ENCODE measurements at places on chromosomes 3 and 15.

DNA sequence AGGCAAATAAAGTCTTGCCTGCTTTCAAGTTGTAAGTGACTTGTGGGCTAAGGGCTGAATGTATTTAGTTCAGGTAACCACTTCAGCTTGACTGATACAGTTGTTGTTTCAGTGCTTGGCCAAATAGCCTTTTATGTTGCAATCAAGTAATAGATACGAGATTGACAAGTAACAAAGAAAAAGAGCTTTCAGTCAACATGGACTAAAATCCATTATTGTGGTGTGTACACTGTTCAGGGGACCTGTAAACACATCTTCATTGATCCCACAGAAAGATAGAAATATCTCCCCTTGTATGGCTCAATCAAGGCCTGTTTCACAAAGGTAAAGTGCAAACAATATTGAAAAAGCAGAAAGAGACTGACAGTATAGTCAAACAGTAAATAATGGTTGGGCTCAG, 224.8 kb upstream of the TMCO5A start:
- DNase-seq, result no peak

DNA sequence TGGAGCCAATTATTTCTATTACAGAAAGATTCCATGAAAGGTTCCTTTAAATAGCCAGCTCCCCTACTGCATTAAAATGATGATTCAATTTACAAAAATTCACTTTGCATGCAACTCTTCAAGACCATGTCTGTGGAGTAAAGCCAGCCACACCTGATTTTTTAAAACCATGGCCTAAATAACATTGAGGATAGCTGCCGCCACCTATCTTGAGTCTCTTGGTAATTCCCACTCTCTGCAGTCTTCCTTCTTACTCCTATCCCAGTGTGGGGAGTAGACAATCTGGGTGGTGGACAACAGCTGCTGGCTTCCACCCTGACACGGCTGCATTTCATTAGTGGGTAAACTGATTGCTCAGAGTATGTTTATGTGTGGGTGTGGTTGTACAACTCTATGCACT, 10.7 kb downstream of the LRTM1 start:
- no peak for DNase-seq

GRCh38 chr3:134886991-134887390, 91.9 kb downstream of the EPHB1 start:
- no peak for DNase-seq

DNA sequence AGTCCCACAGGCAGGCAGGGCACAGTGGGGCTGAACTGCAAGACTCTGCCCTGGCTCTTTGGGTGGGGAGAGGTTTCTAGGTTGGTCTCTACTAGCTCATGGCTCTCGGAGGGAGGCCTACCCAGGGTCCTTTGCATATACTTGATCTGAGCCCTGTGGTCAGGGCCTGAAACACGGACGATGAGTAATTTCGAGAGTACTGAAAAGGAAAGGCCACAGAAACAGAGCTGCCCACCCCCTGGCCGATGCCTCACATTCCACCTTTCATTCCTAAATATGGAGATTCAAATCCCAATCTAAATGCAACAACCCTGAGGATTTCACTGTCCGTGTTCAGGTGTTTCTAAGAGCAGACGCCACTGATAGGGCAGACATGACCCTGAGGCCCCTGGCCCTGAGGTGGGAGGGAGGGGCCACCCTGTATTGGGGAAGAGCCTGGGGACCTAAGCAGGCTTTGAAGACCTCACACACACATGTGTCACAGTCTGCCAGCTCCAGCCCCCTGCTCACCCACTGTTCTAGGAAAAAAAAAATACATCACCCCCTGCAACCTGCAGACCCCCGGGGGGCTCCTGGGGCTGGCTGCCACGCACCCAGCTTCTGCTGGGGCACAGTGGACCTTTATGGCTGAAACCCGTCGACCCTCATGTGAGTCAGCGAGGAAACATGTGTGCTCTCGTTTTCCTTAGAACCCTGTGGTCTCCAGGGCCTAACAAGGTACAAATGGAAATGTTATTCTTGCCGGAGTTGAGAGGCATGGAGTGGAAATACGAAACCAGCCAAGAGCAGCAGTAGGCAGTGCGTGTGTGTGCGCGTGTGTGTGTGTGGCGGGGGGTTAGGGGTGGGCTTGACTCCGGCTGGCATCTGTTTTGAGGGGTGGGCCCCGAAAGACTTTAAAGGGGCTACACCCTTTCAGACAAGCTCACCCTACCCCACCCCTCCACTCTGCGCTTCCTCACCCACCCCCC, 112.7 kb downstream of the CHSY1 start:
- DNase-seq, result no peak

- DNase-seq, result no peak
Measured at GRCh38 chr15:49412797-49413196, 10.2 kb upstream of the FGF7 start.

DNA sequence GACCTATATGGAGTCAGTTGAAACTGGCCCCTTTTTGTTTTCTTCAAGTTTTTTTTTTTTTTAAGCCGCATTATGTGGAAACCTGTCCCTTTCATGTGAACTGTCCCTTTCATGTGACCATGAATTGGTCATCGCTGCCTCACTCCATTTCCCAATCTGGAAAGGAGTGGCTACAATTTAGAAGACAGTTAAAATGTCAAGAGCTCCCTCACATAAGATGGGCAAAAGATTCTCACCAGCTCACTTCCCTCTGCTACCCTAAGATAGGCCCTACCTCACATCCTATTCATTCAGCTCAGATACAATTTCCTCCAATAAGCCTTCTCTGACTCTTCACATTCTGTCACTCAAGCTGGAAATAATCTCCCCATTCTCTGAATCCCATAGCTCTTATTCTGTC, 111.3 kb upstream of the BCL6 start:
- DNase-seq, result no peak

GRCh38 chr3:146814601-146815315, 209.6 kb upstream of the PLSCR5 start:
- DNase-seq, result no peak

DNA sequence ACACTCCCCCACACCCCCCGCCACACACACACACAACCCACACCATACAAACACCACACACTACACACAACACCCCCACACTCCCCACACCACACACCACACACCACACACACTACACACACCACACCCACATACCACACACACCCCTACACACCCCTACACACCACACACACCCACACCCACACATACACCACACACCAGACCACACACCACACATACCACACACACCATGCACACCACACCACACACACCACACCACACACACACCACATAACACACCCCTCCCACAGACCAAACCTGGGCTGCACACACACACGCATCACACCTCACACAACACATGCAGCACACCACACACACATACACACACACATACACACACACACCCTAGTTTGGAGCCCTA, 1.8 kb upstream of the RASGRF1 start:
- no peak for DNase-seq

DNA sequence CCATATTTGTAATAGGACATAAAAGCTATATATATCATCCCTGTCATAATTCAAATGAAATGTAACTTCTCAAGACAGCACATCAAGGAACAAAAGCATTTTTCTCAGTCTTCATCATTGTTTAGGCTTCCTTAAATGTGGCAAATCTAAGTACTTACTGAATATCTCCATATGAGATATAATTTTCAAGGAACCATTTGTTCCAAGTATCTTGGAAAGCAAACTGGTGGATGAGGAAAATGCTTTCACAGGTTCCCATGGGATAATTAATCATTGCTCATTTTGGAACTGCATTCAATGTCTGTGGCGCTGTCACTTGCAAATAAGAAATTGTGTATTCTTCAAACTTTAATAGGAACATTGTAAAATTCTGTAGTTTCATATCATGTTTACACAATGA, 52.6 kb upstream of the ZNF385D start:
- no peak for DNase-seq

- DNase-seq, result no peak
Measured at GRCh38 chr3:10994306-10994705, 1.8 kb downstream of the SLC6A1 start.

GRCh38 chr15:26866298-26867199, at the start of gene GABRA5:
GABRA5 (plus strand) TSS chr15:26867062; CDS start chr15:26869249, 2,187 bp downstream.
- no peak for DNase-seq

DNA sequence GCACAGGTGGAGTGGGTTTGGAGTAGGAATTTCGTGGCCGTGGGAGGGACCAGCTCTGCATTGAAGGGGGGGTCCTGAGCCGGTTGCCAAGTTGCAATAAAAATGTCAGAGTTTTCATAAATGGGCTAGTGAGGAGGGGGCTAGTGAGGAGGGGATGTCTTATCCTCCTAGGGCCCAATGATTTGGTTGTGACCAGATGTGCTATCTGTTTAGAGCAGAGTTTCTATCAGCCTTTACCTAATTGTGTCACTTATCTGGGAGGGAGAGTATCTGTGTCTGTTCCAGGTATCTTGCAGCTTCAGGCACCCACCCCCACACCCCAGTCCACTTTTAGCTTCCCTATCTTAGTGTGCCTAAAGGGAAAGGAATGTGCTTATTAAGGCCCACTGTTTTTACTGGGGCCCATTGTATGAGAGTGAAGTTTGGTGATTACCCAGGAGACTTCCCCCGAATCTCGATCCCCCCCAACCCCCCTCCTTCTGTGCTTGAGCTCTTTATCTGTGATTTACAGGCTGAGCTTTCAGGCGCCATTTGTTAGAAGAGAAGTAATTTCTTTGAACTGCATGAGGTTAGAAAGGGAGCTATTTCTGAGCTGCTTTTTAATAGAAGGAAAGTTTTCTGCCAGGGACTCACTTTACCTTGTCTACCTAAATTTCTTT, 42.6 kb downstream of the PPCDC start:
- DNase-seq, result no peak

GRCh38 chr15:65057549-65057940, 10.2 kb downstream of the RASL12 start:
- no peak for DNase-seq

DNA sequence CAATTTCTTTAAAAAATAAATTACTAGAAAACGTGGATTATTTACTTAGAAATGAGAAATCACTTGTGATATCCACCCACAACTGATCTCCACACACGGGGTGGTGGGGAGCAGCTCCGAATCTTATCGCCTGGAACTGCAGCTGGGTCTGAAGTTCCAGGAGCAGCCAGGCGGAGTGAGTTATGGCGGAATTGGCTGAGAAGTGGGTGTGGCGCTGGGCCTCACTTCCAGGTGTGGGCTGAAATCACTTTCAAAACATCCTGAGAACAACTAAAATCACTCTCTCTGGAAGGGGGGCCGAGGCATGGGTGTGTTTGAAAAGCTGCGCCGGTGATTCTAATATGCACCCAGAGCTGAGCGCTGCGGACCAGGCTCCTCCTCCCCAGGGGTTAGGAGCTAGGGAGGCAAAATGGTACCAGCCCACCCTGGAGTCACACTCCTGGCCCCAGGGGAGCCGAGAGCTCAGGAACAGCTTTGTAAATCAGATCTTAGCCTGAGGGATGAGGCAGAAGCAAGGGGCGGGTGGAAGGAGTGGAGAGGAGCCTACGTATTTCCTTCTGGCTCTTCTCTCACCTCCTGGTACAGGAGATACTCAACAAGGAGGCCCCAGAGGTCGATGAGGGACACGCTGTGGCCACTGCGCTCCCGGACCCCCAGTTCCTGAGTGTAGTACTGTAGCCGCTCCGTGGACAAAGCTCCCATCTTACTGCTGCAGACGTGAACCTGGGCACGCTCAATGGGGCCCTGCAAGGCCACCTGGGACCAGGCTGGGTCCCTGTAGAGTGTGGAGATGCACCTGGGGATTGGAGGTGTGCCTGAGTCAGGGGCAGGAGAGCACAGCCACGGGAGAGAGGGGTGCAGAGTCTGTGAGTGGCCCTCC, 9.6 kb downstream of the PLA2G4F start:
- no peak for DNase-seq

DNA sequence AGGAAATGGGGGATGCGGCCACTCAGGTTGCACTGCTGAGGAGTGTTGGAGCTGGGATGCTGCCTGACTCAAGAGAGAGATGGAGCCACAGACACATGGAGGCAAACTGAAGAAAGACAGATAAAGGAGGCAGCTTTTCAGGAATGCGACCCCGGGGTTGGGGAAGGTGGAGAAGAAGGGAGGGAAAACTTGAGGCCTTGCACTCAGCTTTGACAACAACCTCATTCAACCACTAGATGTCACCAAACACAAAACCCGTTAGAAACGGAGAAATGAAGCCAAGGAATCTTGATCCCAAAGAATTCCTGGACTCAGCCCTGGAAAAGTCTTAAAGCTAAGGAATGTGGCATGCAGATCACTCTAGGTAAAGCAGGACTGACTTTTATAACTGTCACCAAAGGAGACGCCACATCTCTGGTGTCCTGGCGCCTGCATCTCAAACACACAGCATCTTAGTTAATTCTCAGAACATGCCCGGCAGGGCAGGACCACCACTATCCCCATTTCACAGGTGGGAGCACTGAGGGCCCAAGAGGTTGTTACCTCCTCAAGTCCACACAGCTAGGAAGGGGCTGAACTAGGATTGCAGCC, 59.6 kb upstream of the LMCD1 start:
- no peak for DNase-seq

DNA sequence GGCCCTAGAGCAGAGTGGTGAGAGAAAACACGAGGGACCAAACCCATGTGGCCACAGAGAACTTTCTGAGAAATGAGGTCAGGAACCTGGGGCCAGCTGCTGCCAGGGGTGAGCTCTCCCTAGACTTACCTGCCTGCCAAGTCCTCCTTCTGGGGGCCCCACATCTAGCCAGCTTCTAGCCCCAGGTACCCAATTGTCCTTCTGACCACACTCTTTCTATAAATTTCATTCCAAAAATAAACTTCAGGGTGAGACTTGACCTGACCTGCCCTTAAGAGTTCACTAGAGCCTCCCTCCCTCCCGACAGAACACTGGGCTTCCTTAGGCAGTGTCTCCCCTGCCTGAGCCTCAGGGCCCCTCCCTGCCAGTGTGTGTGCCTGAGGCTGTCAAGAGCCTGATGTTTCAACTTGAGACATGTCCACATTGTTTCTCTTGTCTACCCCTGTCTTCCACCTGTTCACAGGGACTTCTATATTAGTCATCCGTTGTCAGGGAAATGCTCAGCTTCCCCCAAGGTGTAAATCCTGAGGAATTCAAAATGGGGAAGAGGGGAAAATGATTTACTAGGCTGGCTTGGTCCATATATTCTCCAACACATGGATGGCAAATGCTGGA, 312.8 kb upstream of the TLE3 start:
- DNase-seq, result no peak

- no peak for DNase-seq
Measured at GRCh38 chr3:98964784-98965183, 63.3 kb upstream of the DCBLD2 start.

GRCh38 chr3:124261306-124261705, 269.4 kb upstream of the ROPN1 start:
- no peak for DNase-seq
